ENCODE measurements at places on chromosomes 3 and 15.

GRCh38 chr3:62876064-62876463 is 848 bp upstream of the CADPS start:
- no peak for DNase-seq

- DNase-seq: no peak
Observed at GRCh38 chr3:39279745-39280517, at the start of gene CX3CR1. CX3CR1 (minus strand) TSS chr3:39280036; CDS start chr3:39266509, 13,527 bp downstream.

GRCh38 chr3:105821433-105821832 is 47.4 kb downstream of the CBLB start:
- DNase-seq: no peak

- no peak for DNase-seq
Observed at GRCh38 chr15:40338041-40338657, 2.6 kb downstream of the CCDC9B start.

Data from NCI-H187 treated with DMSO at 0.1 percent for 48 hours (cell line).